ENCODE measurements at places on chromosomes 11 and 22.

DNA sequence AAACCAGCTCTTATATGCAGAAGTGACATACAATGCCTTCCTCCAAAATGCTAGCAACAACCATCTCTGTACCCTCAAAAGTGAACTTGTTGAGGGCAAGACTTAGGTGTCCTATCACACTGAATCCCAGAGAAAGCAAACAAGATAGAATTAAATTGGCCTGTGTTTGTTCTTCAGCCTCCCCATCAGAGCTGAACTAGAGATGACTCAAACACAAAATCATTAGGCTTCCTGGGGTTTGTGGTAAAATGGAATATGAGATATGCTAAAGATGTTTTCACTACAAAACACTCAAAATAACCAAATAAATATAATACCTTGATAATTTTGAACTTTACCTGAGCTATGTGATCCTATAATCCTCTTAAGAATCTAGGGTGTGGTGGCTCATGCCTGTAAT lies 31.6 kb downstream of the ZNF214 start:
- no peak for DNase-seq

DNA sequence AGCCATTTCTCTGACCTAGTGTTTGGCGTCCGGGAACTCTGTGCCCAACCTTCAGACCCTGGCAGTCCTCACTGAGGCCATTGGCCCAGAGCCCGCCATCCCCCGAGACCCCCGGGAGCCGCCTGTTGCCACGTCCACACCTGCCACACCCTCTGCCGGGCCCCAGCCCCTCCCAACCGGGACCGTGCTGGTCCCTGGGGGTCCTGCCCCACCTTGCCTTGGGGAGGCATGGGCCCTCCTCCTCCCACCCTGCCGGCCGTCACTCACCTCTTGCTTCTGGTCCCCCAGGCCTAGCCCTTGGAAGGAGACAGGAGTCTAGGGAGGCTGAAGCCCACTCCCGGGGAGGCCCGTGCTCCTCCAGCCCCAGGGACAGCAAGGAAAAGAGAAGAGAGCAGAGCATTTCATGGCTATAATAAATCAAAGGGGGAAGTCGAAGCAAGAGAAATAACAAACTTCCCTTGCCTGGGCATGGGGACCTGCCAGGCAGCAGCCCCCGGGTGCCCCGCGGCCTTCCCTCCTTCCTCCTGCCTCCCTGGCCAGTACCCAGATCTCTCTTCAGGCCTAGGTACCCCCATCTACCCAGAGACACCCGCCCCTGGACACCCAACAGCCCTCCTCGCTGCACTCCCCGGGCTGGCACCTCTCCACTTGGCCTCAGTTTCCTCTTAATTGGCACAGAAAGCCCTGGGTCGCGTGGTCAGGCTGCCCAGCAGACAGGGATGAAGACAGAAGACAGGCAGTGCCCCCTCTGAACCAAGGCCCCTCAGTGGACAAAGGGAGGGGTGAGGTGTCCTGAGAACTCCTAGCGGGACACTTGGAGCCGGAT lies 13.0 kb upstream of the SLC39A13 start:
- DNase-seq = no peak

- DNase-seq = no peak
Observed at GRCh38 chr11:108324587-108324986, 101.7 kb downstream of the ATM start.

- no peak for DNase-seq
Observed at GRCh38 chr11:95088946-95089619, 563 bp upstream of the ENDOD1 start.

DNA sequence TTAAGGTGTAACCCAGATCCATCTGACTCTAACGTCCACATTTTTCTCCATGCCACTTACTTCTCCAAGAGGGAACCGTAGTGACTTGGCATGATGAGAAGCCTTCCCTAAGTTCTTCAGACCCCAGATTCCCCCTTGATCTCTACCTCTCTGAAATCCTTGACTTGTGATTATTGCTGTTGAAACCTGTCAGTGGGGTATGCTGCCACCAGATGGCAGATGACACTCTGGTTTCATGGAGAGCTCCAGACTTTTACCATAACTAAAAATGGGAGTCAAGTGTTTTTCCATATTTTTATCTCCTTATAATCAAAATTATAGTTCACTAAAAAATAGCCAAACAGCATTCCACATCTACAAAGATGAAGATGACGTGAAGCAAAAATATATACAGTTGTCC lies 504.2 kb downstream of the SOX6 start:
- no peak for DNase-seq

- DNase-seq = no peak
Observed at GRCh38 chr22:33923660-33924246, 3.5 kb upstream of the LARGE1 start.

DNA sequence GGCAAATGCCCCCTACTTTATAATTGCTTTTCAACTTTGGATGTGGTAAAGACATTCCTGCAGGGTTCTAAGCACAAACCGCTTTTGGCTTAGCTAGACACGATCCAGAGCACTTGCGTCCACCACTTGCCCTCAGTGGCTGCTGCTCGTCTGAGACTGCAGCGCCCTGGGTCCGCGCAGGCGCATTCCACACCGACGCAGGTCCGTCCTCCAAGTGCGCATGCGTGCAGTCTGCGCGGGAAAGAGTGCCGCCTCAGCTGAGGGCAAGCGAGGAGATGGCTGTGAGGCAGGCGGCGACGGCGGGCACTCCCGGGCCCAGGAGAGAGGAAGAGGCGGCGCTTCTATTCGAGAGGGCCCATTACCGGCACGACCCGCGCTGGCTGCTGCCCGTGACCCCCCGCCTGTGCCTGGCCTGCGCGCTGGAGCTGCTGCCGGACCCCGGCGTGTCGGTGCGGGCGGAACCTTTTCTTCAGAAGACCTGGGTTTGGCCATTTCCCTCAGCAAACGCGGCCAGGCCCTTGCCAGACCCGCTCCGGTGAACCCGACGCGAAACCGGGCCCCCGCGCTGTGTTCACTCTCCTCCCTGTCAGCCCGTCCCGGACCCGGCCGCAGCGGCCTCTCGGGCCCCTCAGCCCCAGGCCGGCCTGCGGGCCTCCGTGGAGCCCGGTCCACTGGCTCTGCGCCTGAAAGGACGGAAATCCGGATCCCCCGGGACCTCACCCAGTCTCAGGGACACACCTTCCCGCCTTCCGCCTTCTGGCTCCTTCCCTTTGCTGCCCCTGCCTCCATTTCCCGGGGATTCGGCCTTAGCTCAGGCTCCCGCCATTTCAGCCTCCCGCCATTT lies at the start of gene MEI1:
MEI1 (plus strand) TSS at position 240 of the 844 bp plus-strand sequence; CDS start at position 276, 36 bp downstream.
- DNase-seq = peak; percentile 74

- DNase-seq = no peak
Observed at GRCh38 chr22:36299295-36299694, 46.4 kb downstream of the APOL1 start.

GRCh38 chr11:86743223-86744118 lies 56.9 kb upstream of the PRSS23 start:
- DNase-seq = no peak

GRCh38 chr11:34475656-34476055 lies 36.9 kb downstream of the CAT start:
- DNase-seq = no peak

- DNase-seq = no peak
Observed at GRCh38 chr11:1877211-1878136, 14.2 kb downstream of the PRR33 start.

DNA sequence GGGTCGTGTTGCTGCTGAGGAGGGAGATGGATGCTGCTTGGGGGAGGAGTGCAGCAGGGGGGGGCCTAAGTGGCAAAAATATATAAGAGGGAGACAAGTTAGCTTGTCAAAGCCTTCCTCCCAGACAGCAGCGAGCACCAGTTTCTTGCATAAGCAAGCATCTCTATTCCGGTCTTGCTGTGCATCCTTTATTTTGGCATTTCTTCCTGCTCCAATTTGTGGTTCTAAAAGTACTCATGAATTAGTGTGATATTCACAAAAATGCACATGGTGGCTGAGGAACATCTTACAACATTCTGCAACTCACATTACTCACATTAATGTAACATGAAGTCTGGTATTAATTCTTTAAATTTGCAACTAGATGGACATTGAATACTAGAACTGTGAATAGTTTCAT lies 32.1 kb downstream of the GDPD5 start:
- no peak for DNase-seq

DNA sequence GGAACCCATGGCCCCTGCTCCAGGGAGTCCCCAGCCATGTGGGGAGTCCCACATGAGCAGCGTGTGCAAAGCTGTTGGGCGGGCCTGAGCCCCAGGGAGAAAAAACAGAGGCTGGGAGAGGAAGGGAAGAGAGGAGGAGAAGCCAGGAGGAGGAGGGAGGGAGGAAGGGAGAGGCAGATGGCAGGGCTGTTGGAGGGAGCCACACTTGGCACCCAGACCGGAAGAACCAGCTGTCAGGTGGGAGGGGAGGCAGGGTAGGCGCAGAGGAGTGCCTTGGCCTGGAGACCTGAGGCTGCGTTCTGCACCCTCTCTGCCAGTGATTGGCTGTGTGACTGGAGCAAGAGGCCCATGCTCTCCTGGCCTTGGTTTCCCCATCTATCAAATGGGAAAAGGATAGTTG lies 6.7 kb downstream of the SYNGR1 start:
- DNase-seq = no peak

GRCh38 chr22:27318516-27318915 lies 483.0 kb downstream of the MN1 start:
- no peak for DNase-seq

DNA sequence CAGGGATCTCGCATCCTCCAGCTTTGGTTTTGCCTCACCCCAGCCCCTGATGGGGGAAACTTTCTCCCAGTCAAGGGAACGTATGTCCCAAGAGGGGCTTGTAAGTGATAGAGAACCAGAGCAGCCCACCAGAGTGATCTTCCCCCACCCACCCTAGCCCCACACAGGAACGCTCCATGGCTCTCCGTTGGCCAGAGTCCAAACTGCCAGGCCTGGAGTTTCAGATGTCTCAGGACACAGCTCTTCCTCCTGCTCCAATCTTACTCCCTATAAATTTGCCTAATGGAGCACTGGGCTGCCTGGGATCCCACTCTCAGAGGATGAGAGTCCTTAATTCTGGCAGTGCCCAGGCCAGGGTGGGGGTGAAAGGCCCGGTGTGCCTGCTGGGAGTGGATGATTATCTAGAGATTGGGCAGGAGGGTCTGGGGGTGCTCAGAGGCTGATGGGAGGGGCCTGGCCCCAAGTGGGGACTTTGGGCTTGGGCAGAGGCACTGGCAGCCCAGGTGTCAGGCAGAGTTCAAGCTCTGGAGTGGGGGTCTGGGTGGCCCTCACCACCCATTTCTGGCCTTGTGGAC lies 79.9 kb downstream of the WNT7B start:
- no peak for DNase-seq

GRCh38 chr22:26529345-26529744 lies 17.1 kb upstream of the TFIP11 start:
- no peak for DNase-seq

- no peak for DNase-seq
Observed at GRCh38 chr11:74847395-74847794, 98.7 kb downstream of the RNF169 start.

Data from stimulated activated CD8-positive, alpha-beta memory T cell treated with anti-CD3 and anti-CD28 coated beads, Interleukin-4, amount 100 ng/mL, for 4 hours (primary cell).